ENCODE measurements at places on chromosomes 6 and 20. TPM values are rescaled to one million over a fixed set of nuclear protein-coding genes. Genes with fewer than 3 reads are reported as not detected.

The AKAP12 gene
- total RNA-seq = 430 TPM

The SEL1L2 gene
- not detected for total RNA-seq

The TPX2 gene
- total RNA-seq = 147 TPM

The DCDC2 gene
- total RNA-seq = 142 TPM

The AVP gene
- not detected for total RNA-seq

The OR2B6 gene
- not detected for total RNA-seq

Measured in epithelial cell of proximal tubule (primary cell).